ENCODE measurements at places on chromosomes 11 and 22.

DNA sequence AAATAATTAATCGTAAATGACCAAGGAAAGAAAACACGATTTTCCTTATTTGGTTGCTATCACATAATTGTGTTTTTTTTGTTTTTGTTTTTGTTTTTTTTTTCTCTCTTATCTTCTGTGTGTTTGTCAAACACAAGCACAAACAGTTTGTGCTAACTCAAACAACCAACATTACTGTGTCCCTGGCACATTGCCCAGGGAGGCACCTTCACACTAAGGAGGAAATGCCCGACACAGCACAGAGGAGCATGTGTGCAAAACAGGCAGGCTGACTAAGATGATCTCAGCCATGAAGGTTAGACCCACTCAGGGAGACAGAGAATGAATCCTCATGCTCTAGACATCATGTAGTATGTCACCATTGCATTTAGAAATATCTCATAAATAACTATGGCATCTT, 130.1 kb downstream of the SOX6 start:
- DNase-seq: no peak

DNA sequence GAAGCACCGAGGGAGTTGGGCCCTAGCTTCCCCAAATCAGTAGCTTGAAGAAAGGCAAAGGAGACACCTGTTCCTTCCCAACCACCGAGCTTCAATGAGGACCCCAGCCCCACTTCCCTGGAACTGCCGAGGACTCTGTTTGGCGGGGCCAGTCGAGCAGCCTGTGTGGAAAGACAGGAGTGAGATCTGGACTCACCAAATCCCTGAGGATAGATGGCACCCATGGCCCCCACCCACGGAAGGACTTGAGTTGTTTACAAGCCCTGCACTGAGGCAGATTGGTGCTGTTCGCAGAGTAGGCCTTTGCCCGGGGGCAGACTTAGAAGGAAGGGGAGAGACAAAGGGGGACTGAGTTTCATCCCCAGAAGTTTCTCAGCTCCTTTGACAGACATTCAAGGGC, 64.6 kb downstream of the FEZ1 start:
- no peak for DNase-seq

- DNase-seq: no peak
Measured at GRCh38 chr11:11491589-11491988, 130.2 kb downstream of the GALNT18 start.

DNA sequence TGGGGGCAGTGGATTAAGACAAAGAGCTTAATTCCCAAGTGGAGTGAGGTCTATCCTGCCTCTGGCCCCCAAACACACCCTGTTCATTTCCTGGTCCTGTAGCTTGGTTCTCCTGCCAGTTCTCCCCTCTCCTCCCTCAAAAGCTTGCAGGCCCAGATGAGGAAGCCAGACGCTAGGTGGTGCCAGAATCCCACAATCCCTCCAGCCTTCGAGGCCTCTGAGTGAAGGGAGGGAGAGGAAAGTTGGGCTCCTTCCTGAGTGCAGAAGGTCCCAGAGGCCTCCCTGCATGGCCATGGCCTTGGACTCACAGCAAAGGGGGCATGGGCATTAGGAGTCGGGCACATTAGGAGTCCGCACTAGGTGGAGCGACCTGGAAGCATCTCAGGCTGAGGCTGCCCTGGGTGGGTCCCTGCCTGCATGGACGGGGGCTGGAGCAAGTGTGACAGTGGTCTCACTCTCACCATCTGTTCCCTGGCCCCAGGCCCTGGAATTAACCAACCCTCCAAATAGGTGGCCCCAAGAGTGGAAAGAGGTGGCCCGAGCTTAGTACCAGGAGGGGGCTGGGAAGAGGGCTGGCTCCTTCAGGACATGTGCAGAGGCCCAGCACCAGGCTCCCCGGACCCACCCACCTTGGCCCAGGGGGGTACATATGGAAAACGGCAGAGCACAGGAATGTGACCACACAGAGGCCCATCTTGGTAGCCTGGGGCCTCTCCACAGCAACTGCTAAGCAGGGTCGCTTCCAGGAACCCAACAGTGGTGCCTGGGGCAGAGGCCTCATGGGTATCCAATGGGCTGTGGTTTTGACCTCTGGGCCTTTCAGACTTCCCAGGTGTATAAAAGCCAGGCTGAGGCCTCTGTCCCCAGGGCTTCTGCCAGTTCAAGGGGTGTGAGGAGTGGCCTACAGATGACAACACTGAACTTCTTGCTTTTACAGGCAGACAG, 5.2 kb downstream of the FXYD2 start:
- peak; percentile 41 for DNase-seq

GRCh38 chr11:110977661-110978060, 265.4 kb upstream of the ARHGAP20 start:
- no peak for DNase-seq

- peak; percentile 80 for DNase-seq
Measured at GRCh38 chr22:45553351-45554039, 50.8 kb downstream of the FBLN1 start.
